ENCODE measurements at places on chromosomes 1 and 21.

GRCh38 chr1:201605385-201606010 is 66.6 kb downstream of the NAV1 start:
- DNase-seq = no peak

- peak; percentile 63 for DNase-seq
These were observed 50.3 kb upstream of the L1TD1 start for GRCh38 chr1:62144238-62144831.

GRCh38 chr1:173285048-173285447 is 77.9 kb upstream of the TNFSF4 start:
- no peak for DNase-seq

GRCh38 chr1:187032982-187033692 is 204.4 kb downstream of the PLA2G4A start:
- DNase-seq = no peak

DNA sequence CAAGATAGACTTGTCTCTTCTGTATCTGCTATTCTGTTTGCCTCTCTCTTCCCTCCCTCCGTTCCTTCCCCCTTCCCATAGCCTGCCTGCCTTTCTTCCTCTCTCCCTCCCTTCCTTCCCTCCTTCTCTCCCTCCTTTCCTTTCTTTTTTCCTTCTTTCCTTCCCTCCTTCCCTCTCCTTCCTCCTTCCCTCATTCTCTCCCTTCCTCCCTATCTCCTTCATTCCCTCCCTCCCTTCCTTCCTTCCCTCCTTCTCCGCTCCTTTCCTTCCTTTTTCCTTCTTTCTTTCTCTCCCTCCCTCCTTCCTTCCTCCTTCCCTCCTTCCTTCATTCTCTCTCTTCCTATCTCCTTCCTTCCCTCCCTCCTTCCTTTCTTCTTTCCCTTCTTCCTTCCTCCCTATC is 944 bp downstream of the AADACL4 start:
- DNase-seq = no peak
